ENCODE measurements at places on chromosomes 16 and 17.

DNA sequence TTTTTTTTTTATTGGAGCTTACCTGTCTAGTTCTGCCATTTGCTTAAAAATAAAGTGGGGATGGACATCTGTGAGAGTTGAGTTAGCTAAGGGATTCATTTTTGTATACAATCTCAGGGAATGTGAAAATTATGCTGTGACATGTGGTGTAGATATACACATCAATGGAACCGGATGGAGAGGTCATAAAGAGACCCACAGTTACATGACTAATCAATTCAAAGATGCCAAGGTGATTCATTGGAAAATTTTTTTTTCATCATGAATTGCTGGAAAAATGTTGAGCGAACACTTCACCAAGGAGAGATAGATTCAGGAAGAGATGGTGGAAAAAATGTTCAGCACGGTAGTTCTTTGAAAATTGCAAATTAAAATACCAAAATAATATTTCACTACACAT lies 605.4 kb upstream of the KIF2B start:
- no peak overlapping the region for H3K27ac ChIP-seq
- H3K27me3 ChIP-seq, result no peaks in the 10 kb centered on the region
- H3K36me3 ChIP-seq, result no peaks in the 10 kb centered on the region
- DNase-seq, result no peak
- H3K4me1 ChIP-seq, result no peaks in the 10 kb centered on the region

DNA sequence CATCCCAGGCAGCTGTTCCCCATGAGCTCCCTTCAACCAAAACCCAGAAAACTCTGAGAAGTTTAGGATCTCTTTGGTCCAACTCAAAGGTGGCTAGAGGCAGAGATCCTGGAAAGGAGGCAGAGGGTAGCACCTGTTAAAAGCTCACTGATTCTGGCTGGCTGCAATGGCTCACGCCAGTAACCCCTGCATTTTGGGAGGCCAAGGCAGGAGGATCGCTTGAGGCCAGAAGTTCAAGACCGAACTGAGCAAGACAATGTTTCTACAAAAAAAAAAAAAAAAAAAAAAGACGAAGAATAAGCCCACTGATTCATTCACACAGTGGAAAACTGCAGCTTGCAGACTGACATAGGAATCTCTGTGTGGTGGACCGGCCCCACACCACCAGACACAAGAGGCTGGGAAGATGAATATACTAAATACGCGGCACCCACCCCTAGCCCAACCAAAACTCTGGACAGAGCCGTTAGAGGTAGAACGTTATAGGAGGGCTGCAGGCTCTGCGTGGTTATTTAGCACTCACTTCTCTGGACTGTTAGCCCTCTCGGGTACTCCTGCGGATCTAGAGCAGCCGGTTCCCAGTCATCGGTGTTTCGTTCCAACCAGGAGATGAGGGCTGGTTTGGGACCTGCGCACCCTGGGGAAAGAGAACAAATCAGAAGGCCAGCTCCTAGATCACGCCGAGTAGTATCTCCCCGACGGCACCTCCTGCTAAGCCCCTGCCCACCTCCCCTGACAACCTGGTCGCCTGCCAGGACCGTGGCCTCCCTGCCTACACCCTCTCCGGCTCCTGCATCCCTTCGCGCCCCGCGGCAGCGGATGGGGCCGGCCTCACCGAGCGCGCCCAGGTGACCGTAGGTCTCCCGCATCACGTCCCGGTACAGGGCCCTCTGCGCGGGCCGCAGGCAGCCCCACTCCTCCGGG lies 925 bp downstream of the ZNF689 start:
- H3K4me3 ChIP-seq, result peak overlapping the region; percentile 79
- H3K27ac ChIP-seq, result peak overlapping the region; percentile 69
- peak; percentile 83 for DNase-seq
- H3K4me1 ChIP-seq, result peaks cover 5% of the 10 kb centered on the region
- no peaks in the 10 kb centered on the region for H3K27me3 ChIP-seq

GRCh38 chr16:1958715-1959268 lies 546 bp upstream of the NDUFB10 start:
- no peaks in the 10 kb centered on the region for H3K27me3 ChIP-seq
- H3K4me3 ChIP-seq, result no peak overlapping the region
- DNase-seq, result no peak
- peak overlapping the region; percentile 55 for H3K27ac ChIP-seq

DNA sequence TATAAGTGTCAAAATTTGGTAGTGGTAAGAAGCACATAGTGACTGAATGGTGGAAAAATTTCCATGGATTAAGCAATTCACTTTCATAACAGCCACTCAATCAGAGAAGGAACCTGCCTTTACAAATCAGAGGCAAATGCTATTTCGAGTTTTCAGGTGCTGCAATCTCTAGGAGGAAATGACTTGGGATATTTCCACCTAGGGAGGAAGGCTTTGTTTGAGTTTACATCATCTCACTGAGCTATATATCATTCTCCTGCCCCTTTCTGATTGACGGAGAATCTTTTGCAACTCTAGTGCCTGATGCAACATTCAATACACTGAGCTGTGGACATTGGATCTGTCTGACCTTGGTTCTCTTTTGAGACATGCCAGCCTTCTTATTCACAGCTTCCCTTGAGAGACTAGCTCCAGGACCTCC lies 26.3 kb downstream of the MARCHF10 start:
- no peak overlapping the region for H3K4me3 ChIP-seq
- peaks cover 2% of the 10 kb centered on the region for H3K4me1 ChIP-seq
- DNase-seq, result no peak
- H3K27me3 ChIP-seq, result no peaks in the 10 kb centered on the region

GRCh38 chr17:8955021-8955959 lies 10.2 kb downstream of the PIK3R5 start:
- no peak overlapping the region for H3K4me3 ChIP-seq
- H3K27ac ChIP-seq, result no peak overlapping the region
- H3K4me1 ChIP-seq, result no peaks in the 10 kb centered on the region
- H3K36me3 ChIP-seq, result no peaks in the 10 kb centered on the region

- peak; percentile 89 for DNase-seq
- H3K36me3 ChIP-seq, result no peaks in the 10 kb centered on the region
- H3K27me3 ChIP-seq, result no peaks in the 10 kb centered on the region
Measured at GRCh38 chr17:50550661-50551432, 3.9 kb downstream of the SPATA20 start.

GRCh38 chr17:71427801-71428200 lies 693.0 kb upstream of the SOX9 start:
- no peak for DNase-seq
- H3K36me3 ChIP-seq, result no peaks in the 10 kb centered on the region
- no peaks in the 10 kb centered on the region for H3K4me1 ChIP-seq
- no peaks in the 10 kb centered on the region for H3K27me3 ChIP-seq
- no peak overlapping the region for H3K27ac ChIP-seq
- no peak overlapping the region for H3K4me3 ChIP-seq

GRCh38 chr17:78986048-78986648 lies 6.4 kb upstream of the LGALS3BP start:
- H3K36me3 ChIP-seq, result no peaks in the 10 kb centered on the region
- no peak for DNase-seq
- peaks cover 8% of the 10 kb centered on the region for H3K4me1 ChIP-seq
- peak overlapping the region; percentile 51 for H3K27ac ChIP-seq
- H3K4me3 ChIP-seq, result peak overlapping the region; percentile 27

DNA sequence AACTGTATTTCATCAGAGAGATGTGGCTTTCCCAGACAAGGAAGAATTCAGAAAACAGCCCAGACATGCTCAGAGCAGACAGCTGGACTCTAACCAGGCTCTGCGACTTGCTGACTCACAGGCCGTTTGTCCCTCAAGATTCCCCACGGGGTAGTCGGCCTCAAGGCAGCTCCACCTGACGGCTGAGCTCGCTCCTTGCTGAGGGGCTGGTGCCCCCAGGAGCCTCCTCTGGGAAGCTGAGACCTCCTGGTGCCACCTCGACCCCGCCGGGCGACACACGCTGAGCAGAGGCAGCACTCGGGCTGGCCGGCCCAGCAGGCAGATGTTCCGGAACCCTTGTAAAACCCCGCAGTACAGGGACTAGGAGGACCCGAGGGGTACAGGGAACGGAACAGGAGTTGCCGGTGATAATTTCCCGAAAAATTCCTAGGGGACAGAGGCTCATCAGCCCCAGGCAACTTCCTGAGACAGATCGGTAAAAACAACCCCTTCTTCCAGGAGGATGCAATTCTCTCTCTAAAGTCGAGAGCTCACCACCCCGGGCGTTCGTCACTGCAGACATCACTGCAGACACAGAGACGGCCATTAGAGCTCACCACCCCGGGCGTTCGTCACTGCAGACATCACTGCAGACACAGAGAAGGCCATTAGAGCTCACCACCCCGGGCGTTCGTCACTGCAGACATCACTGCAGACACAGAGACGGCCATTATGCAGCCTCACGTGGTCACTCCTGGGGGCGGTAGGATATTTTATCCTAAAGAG lies 19.9 kb downstream of the RPH3AL start:
- peaks cover 26% of the 10 kb centered on the region for H3K4me1 ChIP-seq
- peak overlapping the region; percentile 93 for H3K27ac ChIP-seq
- H3K4me3 ChIP-seq, result peak overlapping the region; percentile 25

- H3K4me3 ChIP-seq, result no peak overlapping the region
- H3K27ac ChIP-seq, result no peak overlapping the region
- DNase-seq, result no peak
Measured at GRCh38 chr17:75899767-75900468, 3.2 kb upstream of the TRIM65 start.
